Stimulated activated naive CD4-positive, alpha-beta T cell treated with Interleukin-2 at 50 U/mL for 16 hours (primary cell): ENCODE measurements at places on chromosomes 4 and X.
A peak's percentile ranks its signal among the peaks of the same experiment; 100 is the strongest.

DNA sequence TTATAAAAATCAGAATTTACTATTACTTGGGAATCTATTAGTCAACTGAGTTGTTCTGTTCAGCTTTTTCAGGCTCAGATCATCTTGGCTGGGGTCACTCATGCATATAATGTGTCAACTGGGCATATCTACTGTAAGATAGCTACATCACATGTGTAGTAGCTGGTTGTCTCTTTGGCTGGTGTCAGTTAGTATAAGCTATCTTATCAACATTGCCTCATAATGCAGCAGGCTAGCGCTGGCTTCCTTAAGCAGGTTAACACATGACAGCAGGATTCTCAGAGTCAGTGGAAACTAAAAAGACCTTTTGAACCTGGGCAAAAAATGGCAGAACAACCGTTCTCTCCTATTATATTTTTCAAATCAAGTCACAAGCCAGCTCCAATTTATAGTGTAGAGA is 378.3 kb upstream of the PCDH10 start:
- no peak for DNase-seq

DNA sequence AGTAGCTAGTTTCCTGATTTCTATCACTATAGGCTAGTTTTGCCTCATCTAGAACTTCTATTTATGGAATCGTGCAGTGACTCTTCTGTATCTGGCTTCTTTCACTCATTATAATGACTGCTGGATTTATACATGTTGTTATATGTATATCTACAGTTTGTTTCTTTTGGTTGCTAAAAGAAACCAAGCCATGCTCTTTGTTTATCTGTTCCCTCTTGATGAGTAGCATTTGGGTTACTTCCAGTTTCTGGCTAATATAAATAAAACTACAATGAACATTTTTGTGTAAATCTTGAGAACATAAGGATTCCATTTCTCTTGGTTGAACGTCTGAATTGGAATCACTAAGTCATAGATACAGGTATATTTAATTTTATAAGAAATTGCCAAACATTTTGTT is 73.9 kb downstream of the ARHGAP24 start:
- no peak for DNase-seq

DNA sequence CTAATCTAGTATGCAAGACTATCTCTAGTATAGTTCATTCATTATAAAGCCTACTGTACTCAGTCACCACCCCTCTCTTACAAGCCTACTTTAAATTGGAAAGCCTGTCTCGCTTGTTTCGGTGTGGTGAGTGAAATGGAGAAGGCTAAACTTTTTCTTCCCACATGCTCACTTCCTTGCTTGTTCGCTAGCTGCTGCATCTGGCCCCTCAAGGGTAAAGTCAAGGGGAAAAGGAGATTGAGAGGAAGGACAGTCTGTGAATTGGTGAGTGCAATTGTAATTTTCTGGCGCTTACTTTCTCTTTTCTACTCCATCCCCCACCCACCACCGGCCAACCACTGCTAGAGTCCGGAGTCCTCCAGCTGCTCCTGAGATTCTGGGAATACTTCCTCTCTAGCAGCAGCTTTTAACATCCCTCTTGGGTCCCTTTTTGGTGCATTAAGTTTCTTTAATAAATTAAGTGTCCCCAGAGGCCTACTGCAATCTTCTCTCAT is 12.1 kb upstream of the ARAP2 start:
- DNase-seq, result no peak

DNA sequence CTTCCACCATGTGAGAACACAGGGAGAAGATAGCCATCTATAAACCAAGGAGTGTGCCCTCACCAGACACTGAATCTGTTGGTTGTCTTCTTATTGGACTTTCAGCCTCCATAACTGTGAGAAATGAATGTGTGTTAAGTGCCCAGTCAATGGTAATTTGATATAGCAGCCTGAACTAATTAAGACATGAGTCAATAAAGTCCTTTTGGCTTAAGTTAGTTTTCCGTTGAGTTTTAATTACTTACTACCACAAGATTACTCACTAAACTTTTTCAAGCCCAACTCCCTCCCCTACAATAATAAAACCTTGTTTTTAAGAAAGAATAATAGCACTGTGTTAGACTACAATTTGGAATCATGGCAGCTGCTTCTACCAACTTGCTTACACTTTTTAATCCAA is 324.2 kb downstream of the PCDH19 start:
- no peak for DNase-seq

GRCh38 chr4:145487631-145488030 is 6.0 kb downstream of the SMAD1 start:
- DNase-seq, result peak; percentile 7

DNA sequence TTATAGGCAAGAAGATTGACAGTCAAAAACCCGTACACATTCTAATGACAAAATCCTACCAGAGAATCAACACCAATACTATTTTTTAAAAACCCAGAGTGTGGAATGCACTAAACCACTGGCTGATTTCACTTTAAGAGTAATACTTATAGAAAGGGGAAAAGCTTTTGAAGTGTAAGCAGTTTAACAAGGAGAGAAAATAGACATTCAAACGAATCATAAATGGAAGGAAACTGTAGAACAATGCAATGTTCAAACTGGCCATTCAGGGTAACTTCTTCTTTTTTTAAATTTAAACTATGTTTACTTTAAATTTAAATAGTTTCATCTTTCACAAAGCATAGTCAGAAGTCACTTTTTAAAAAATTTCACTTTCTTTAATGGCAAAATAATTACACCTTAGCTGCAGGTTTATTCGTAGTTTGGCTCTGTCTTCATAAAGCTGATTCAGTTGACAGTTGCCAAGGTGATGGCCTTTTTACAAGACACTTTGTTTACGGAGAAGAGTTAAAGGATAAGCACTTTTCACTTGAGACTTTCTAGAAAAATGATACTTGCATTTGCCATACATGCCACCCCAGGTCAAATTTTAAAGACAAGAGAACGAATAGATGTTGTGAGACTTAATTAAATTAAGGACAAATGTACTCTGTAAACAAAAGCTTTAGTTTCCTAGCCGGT is 82.4 kb upstream of the KLF3 start:
- no peak for DNase-seq

- no peak for DNase-seq
These were observed 429.3 kb downstream of the AFF2 start for GRCh38 chrX:148929686-148930085.

DNA sequence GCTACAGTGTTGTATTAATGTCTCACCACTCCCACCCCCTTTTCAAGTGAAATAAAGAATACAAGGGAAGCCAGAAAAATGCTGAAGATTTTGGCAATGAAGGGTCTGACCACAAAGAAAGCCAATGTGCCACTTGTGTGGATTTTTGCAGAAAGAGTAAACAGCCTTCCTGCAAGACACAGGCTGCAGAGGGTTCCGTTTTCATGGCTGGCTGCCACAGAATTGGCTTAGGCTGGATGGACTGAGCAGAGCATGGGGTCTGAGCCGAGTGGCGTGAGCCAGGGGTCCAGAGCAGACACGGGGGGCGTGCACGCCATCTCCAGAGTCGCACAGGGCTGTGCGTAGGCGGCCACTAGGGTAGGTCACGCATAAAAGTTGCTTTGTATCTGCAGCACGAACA is 69.2 kb downstream of the MTNR1A start:
- DNase-seq, result no peak

DNA sequence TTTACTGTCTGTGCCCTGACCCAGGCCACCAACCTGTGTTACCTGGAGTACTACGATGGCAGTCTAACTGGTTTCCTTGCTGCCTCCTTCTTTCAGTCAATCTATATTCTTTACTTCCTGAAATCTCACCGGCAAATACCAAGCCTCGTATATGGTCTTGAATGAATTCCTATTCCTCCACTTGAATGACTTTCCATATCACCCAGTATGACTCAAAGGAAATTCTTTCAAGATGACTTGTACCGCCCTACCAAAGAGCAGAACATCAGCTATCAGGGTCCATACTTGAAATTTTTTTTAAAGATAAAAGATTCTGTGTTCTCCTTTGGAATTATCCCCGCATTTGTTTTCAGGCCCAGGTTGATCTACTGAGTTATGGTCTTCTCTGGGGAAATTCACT is 378.0 kb downstream of the AFF2 start:
- DNase-seq, result no peak

- no peak for DNase-seq
These were observed 717.0 kb downstream of the CCSER1 start for GRCh38 chr4:90844241-90844640.

- no peak for DNase-seq
These were observed 1.4 kb upstream of the KLF3 start for GRCh38 chr4:38662522-38663089.

DNA sequence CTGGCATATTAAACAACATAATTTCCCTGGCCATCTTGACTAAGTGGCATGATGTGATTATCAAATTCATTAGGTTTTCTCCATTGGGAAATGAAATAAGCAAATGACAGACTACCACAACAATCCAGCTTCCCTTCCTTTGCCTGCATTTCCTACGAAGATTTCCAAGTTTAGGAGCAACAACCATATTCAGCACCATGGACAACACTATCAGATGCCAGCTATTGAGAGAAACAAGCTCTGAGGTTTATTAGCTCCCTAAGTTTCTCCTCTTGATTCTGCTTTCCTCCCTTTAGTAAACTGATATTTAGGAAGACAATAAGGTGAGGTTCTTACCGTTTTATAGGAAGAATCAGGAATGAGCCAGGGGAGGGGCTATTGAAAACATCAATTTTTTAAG is 36.2 kb downstream of the DCX start:
- no peak for DNase-seq

GRCh38 chr4:55321707-55322264 is 24.3 kb upstream of the SRD5A3 start:
- peak; percentile 27 for DNase-seq

- DNase-seq, result no peak
These were observed 2.4 kb upstream of the PKD2 start for GRCh38 chr4:88005076-88005475.

- DNase-seq, result no peak
These were observed 69.2 kb downstream of the SRPX start for GRCh38 chrX:38151441-38151840.

DNA sequence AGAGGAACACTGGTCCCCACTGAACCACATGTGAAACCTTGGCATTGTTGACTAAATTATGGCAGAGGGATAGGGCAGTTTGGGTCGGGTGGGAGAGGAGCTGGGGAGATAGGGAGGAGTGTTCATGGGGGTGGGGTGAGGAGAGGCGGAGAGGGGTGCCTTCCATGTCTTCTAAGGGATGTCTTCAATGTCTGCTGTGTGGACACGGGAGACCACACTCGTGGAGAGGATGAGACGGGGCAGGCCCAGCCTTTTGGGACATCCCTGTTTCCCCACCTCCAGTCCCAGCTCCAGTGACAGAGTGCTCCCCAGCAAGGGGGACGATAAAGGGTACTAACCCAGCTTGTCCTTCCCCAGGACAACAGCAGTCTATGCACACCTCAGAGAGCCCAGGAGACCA is 146.4 kb upstream of the MAMLD1 start:
- DNase-seq, result no peak

- no peak for DNase-seq
These were observed 34.7 kb upstream of the TASL start for GRCh38 chrX:30612250-30612655.

- DNase-seq, result no peak
These were observed 15.0 kb upstream of the ADH1A start for GRCh38 chr4:99305638-99306400.

- no peak for DNase-seq
These were observed 31.4 kb downstream of the CXorf58 start for GRCh38 chrX:23939203-23939602.

DNA sequence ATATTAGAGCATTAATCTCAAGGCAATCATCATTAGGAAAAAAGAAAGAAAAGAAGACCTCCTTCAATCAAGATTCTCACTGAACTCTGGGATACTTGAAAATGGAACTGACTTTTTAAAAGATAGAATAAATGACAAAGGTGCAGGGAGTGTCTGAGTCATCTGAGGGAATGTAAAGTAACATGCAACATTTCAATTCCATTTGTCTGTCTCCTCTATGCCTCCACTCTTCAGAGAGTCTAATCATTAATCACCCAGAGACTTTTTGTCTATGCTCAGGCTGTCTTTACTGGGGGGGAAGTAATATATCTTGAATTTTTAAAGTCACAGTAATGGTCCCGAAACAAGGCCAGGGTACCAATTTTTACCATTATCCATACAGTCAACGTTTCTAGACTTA is 55.0 kb upstream of the PACRGL start:
- no peak for DNase-seq

- DNase-seq, result no peak
These were observed 101.9 kb upstream of the SLITRK2 start for GRCh38 chrX:145715641-145716138.

DNA sequence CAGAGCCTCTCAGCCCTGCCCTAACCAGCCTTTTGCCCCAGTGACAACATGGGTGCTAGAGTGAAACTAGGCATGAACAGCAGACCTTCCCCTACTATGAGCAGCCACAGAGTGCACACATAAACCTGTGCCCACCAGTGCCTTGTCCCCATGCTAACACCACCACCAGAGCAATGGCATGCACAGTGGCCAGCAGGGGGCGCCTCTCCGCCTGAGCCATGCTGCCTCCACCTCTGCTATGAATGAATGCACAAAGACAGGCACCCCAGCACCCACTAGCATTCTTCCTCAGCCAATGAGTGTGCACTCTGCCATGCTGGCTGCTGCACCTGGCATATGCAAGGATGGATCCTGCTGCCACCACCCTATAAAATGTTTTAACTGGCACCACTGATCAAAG is 286.9 kb upstream of the FGF16 start:
- no peak for DNase-seq
